NCI-H1092 (cell line): ENCODE measurements at places on chromosomes 1 and 21.

DNA sequence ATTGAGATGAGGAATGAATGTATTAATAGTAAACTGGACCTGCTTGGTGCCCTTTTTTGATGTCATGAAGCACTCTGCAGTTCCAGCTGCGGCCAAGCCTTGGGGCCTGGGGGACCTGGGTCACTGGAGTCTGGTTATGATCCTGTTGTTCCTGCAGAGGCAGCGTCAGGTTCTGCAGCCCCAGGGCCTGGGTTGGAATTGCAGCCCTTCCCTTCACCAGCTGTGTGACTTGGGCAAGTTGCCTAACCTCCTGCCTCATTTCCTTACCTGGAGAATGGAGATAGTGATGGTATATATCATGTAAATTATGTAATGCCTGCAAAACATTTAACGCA, 9.1 kb upstream of the ATP5PO start:
- no peak for DNase-seq

DNA sequence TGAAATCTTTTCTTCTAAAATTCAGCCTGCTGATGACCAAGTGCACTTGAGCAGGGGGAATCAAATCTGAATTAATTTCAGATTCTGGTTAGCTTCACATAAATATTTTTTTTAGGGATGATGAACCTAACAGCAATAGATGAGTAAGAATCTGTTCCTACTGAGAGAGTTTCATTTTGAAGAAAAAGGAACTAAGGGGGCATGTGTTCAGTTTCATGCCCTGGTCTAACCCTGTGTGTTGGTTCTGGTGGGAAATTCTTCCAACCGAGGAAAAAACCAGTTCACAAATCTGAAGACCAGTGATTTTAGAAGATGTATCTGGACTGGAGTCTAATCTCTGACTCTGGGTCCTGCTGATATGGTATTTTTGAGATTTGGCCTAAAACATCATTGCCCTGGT, 13.7 kb downstream of the SELL start:
- no peak for DNase-seq

GRCh38 chr1:234149217-234149616, 224.0 kb upstream of the COA6 start:
- no peak for DNase-seq

DNA sequence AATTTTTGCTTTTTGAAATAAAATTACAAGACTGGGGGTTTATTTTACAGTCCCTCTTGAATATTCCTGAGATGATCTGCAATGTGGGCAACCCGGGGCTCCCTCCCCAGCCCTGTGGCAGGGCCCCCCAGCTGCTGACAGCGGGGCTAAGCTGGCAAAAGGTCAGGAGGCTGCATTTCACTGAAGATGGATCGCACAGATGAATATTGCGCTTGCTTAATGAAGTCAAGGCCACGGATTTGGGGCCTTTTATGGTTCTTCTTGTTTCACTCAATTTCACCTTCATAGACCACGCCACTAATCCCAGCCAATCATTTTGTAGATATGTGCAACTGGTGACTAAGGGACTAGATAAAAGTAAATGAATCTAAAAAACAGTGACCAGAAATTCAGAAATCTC, 50.8 kb upstream of the SLC22A15 start:
- no peak for DNase-seq

GRCh38 chr1:111542187-111542586, 38.8 kb upstream of the ADORA3 start:
- no peak for DNase-seq

- no peak for DNase-seq
These were observed 86.2 kb downstream of the NGF start for GRCh38 chr1:115251856-115252255.

DNA sequence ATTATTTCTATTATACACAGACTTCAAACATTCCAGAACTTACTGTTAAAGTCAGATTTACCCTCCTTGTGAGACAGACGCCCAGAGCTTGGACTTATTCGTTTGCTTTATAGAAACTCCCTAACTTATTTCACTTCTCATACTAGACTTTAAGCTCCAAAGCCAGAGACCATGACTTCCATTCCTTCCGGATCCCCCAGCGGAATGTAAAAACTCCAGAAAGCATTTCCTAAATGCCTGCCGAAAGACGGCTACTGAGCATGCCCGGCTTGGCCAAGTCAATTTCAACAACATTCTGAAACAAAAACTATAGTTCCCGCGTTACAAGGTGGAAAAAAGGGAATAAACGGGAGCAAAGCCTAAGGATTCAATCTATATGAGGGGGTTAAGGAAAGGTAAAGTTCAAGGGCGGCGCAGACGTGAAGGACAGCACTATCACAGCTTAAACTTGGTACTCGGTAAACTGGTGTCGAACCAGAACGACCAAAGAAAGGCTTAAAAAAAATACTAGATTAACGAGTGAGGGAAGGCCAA, 1.1 kb downstream of the USP48 start:
- no peak for DNase-seq

- DNase-seq: peak; percentile 86
These were observed 7.0 kb downstream of the KCNAB2 start for GRCh38 chr1:6052543-6053205.

DNA sequence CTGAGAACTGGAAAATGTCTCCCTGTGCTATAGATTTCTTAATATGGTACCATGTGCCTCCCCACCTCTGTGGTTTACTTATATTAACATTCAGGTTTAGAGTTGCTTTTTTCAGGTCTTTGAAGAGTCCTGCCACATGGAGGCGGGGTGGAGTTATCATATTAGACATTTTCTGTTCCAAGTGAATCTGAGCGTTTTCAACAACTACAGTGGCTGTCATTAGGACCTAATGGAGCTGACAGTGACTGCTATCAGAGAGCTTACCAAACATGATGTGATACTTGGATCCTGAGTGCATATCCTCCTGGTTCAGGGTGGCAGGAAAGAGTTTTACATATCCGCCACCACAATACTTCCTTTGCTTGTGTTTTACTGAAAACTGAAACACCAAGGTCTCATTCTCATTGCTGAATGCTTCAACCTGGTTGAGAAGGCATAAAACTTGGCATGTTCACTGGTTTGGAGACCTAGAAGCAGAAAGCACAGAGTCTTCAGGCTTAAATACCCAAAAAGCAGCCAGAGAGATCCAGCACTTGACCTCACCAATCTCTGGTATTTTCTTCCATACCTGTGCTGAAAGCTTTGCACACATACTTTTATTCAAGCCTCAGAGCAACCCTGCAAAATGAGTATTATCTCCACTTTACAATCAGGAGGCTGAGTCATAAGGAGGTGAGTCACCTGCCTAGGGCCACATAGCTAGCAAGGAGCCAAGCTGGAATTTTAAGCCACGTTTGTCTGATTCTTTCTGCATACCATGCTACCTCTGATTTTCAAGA, 47.4 kb upstream of the OSBPL9 start:
- DNase-seq: no peak

DNA sequence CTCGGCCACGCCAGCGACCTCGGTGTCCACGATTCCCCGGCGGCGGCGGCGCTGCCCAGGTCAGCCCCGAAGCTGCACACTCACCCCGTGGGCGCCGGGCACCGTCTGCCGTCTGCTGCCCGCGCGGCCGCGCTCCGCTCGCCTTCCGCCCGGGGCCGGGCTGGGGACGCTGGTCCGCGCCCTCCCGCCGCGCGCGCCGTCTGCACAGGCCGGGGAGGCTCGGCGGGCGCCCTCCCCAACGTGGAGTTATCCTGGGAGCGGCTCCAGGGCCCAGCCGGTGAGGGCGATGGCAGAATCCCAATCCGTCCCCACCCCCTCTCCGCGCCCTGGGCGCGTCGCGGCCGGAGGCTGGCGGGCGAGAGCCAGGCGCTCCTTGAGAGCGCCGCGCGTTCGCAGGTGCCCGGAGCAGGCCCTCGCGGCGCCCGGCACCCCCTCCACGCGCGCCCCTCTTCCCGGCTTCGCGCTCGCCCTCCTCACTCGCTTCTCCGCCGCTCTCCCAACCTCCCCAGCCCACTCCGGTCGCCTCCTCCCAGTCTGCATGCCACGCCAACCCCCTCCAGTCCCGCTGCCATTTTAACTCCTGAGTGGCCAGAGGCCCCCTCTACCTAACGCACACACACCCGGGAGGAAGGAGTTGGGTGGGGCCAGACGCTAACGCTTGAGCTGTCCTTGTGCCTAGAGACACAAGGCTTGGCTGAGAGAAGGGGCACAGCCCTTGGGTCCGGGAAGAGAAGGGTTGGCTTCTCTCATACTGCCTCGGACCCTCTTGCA, at the start of gene LRRN2:
TSS of gene LRRN2 (minus strand) at position 503 of the 771 bp plus-strand sequence. CDS start 65,746 bp downstream, outside the sequence.
- DNase-seq: peak; percentile 47

- no peak for DNase-seq
These were observed 4.1 kb downstream of the KIAA1614 start for GRCh38 chr1:180916771-180917170.

DNA sequence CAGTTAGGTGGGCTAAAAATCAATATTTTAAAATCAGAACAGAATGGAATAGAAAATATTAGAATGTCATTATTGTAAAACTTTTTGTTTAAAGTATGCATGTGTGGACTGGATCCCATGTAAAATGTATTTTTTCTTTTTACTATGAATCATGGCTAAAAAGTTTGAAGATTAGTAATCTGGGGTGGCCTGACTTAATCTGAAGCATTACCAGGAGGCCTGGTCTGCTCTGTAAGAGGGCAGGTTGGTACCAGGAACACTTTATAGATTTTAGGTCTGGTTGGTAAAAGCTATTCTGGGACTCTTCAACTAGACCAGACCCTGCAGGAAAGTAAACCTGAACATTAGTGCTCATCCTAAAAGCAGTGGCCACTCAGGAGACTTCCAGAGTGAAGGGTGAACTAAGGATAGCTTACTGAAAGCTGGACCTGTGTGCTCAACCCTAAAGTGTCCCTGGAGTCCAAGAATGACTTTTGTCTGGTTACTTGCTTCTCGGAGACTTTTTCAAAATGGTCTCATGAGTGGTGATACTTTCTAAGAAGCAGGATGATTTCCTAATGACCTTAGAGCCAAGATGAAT, 16.5 kb downstream of the RGL1 start:
- no peak for DNase-seq

- no peak for DNase-seq
These were observed 205.8 kb downstream of the PTPRU start for GRCh38 chr1:29441916-29442668.

DNA sequence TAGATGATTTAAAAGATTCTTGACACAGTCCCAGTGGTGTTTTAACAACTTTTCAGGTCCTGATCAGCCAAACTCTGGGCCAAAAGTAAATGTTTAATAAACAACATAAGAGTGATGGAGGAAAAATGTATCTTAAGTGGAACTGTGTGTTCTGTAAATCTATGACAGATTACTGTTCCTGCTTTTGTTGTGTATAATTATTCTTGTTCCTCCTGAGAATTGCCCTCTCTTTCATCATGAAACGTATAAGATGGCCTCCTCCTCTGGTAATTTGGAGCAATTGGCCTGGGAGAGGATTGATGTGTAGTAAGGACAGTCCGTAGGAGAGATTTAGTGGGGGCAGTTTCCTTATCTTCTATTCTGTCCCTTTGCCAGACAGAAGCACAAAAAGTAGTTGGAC, 34.5 kb downstream of the GALNT2 start:
- DNase-seq: no peak

- DNase-seq: no peak
These were observed 11.6 kb upstream of the S100A7A start for GRCh38 chr1:153404768-153405167.

DNA sequence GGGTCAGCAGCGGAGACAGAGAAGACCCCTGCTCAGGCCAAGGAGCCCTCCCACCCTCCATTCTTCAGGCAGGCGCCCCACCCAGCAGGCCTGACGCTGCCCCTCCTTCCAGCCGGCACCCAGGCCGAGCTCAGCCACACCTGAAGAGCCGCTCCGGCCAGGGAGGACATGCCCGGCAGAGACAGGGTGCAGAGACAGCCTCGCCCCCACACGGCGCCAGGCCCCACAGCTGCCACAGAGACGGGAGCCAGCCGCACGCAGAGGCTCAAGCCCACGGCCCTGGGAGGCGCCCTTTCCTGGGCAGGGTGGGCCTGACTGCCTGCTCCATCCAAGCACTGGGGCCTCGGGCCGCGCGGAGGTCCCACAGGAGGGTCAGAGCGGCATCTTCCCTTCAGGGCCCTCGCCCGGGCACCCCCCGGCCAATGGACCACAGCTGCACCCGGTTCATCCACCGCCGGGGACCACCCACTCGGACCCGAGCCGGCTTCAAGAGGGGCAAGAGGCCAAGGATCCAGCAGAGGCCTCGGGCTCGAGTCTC, 5.2 kb downstream of the TTLL10 start:
- no peak for DNase-seq

GRCh38 chr1:12342401-12343003, 112.7 kb downstream of the VPS13D start:
- no peak for DNase-seq
